CD4-positive, alpha-beta T cell (primary cell): ENCODE measurements at places on chromosomes 11 and 22.

GRCh38 chr11:95123556-95123955 lies 33.9 kb downstream of the ENDOD1 start:
- no peak for DNase-seq

- no peak for DNase-seq
Observed at GRCh38 chr22:20022978-20023613, 2.2 kb downstream of the TANGO2 start.

DNA sequence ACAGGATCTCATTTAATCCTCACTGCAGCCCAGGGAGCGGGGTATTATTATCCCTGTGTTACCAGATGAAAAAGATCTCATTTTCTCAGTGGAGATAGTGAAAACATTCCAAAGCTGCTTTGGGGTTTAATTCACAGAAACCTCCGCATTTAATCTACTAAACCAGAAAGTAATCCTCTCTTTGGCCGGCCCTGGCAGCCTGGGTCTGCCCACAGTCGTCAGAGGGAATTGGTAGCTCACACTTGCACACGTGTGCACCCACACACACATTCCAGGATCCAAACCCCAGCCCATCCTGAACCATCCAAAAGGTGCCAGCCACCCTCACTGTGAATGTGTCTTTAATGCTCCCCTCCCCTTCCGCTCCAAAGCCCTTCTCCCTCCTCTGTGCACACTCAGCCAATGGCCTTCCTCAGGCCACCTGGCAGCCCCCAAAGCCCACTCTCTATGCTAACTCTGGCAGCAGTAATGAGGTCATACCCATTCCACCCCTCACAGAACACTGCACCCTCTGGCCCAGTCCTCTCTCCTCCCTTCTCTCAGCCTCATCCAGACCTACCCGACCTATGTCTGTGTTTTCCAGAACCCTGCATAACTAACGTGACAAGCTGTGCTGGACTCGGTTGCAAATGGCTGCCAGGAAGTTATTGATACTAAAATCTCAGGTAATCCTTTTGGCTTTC lies 466.2 kb downstream of the SOX6 start:
- no peak for DNase-seq

- DNase-seq = no peak
Observed at GRCh38 chr11:64379160-64379559, 20.2 kb downstream of the RPS6KA4 start.
